ENCODE measurements at places on chromosomes 2 and 18. TPM values are rescaled to one million over a fixed set of nuclear protein-coding genes. Genes with fewer than 3 reads are reported as not detected.
A peak's percentile ranks its signal among the peaks of the same experiment; 100 is the strongest.

GRCh38 chr2:47079515-47080412, 75.3 kb downstream of the STPG4 start:
- peak; percentile 92 for DNase-seq
- peaks cover 37% of the 10 kb centered on the region for H3K4me1 ChIP-seq
- peak overlapping the region; percentile 14 for H3K27ac ChIP-seq
- no peak overlapping the region for H3K4me3 ChIP-seq
- peaks cover 4% of the 10 kb centered on the region for H3K36me3 ChIP-seq

- DNase-seq, result no peak
- H3K4me3 ChIP-seq, result no peak overlapping the region
- H3K27me3 ChIP-seq, result peaks cover 3% of the 10 kb centered on the region
- no peaks in the 10 kb centered on the region for H3K36me3 ChIP-seq
- no peak overlapping the region for H3K27ac ChIP-seq
These were observed 63.5 kb downstream of the CRACDL start for GRCh38 chr2:98872526-98872925.

- H3K27ac ChIP-seq, result no peak overlapping the region
- H3K36me3 ChIP-seq, result no peaks in the 10 kb centered on the region
- no peak overlapping the region for H3K4me3 ChIP-seq
- no peaks in the 10 kb centered on the region for H3K4me1 ChIP-seq
These were observed 161.1 kb downstream of the CAMKMT start for GRCh38 chr2:44522846-44523245.

DNA sequence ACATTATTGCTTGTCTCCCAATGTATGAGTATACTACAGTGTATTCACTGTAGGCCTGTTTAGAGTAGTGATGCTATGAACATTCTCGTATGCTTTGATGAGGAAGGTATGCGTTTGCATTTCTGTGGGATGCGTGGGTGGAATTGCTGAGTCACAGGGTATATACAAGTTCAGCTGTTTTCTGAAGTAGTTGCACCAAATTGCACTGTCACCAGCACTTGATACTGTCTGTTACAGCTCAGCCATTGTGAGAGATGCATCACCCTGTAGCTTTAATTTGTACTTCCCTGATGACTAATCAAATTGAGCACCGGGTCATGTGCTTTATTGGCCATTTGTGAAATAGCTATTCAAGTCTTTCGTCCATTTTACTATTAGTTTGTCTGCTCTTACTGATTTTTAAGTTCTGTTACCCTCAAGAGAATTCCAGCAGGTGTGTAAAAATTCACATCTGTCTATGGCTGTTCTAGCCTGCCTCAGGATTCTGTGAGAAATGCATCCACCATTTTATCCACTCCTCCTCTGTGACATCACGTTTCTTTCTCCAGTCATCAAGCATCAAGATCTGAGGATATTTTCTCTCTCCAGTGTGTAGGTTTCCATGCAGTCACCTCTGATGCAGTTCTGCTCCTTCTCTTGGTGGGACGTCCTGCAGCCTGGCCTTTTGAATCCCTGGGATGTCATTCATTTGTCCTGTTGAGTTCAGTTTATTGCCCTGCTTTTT, 72.5 kb downstream of the DGKD start:
- no peaks in the 10 kb centered on the region for H3K27me3 ChIP-seq
- no peaks in the 10 kb centered on the region for H3K36me3 ChIP-seq
- peaks cover 23% of the 10 kb centered on the region for H3K4me1 ChIP-seq
- H3K27ac ChIP-seq, result peak overlapping the region; percentile 46
- DNase-seq, result no peak

The NCKAP5 gene
- total RNA-seq, result 1.8 TPM
